ENCODE measurements at places on chromosomes 16 and 17.

DNA sequence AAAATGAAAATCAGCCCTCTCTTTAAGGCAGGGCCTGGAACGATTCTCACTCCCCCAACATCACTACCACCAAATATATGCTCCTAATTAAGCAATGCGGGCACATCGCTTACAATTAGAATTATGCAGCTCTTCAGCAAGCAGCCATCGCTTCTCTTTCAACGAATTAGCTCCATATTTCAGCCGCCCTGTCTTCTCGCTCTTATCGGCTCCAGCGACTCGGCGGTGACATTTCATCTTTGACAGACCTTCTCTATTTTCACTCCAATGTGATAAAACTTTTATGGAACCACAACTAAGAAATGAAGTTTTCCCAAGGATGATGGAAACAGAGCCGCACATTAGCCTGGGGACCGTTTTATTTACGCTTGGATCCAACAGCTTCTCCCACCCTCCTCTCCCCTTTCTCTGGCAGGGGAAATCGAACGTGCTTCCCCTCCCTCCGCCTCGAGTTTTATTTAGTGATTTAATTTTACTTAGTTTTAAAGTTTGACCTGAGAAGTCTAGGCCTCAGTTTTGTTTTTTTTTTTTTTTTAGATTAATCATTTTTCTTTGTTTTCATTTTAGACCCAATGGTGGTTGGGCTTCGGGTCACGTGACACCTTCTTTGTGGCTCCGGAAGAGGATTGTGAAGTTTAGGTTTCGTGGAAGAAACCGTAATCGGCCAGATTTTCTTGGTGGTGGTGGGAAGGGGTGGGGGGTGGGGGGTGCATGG, 3.1 kb upstream of the HOXB2 start:
- no peak for DNase-seq

- DNase-seq, result no peak
Observed at GRCh38 chr17:77312061-77312701, 171.4 kb downstream of the SEC14L1 start.

- no peak for DNase-seq
Observed at GRCh38 chr17:48544349-48545021, 424 bp downstream of the HOXB2 start.

GRCh38 chr16:26877421-26877820, 189.3 kb upstream of the C16orf82 start:
- DNase-seq, result no peak

DNA sequence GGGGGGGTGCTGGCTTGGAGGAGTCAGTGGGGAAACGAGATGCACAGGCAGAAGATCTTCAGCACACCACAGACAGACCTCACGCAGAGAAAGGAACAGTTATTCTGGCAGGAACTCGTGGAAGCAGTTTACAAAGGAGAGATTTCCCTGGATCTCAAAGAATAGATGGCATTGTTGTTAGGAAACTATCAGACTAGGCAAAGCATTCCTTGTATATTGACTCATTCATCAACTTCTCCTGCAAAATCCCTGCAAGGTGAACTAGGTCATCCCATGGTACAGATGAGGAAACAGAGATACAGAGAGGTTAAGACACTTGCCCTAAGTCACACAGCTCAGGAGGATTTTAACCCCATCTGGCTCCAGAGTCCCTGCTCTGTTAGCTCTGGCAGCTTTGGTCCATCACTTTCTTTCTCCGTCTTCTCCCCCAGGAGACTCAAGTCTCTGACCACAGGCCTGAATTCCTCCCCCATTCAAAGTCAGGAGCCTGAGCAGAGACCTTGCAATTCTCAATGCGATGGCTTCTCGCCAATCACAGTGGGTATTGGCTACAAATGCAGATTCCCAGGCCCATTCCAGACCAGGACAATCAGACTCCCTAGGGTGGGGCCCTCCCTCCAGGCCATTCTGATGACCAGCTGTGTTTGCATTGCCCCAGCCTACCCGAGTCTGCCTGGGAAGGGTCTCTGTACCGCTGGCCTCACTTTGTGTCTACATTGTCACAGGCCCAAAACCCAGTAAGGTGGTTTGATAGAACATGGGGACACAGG, 56.4 kb downstream of the LITAF start:
- no peak for DNase-seq

DNA sequence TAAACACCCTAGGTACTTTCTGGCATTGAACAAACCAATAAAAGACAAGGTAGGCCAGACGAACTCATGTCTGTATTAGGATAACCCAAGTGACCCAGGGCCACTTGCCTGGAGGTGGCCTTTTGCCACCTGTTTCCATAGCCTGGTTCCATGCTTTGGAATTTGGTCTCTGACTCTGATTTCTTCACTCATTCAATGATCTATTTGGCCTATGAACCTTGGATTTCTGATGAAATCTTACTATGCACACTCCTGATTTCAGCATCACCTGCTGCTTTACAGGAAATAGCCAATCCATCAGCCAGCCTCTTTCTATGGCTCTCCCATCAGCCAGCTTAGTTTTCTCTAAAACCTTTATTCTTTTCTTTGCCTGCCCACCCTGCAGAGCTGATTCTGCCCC, 142.8 kb upstream of the PSMD7 start:
- no peak for DNase-seq

DNA sequence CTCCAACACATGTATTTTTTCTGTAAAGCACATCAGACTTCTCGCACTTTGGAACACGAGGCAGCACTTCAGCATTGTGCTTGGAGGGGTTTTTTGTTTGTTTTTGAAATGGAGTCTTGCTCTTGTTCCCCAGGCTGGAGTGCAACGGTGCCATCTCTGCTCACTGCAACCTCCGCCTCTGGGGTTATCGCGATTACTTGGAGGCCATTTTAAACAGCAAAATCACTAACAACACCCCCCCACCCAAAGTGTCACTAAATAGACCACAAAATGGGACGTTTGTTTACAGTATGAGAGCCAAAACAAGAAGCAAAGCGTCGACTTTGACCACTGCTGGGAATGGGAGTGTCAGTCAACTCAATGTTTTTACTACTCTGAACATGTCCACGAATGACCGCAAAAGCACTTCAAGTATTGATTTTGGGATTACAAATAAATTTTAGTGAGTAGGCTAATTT, 9.0 kb upstream of the C16orf87 start:
- no peak for DNase-seq

GRCh38 chr17:41627316-41628072, 3.1 kb upstream of the KRT17 start:
- no peak for DNase-seq

GRCh38 chr17:75812096-75813013, 27.7 kb downstream of the UNK start:
- no peak for DNase-seq

DNA sequence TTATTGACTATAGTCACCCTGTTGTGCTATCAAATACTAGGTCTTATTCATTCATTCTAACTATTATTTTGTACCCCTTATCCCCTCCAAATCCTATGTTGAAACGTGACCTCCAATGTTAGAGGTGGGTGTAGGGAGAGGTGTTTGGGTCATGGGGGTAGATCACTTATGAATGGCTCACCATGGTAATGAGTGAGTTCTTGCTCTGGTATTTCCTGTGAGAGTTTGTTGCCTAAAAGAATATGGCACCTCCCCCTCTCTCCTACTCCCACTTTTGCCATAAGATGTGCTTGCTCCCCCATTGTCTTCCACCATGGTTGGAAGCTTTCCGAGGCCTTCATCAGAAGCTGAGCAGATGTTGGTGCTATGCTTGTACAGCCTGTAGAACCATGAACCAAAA, 59.3 kb upstream of the BRD7 start:
- no peak for DNase-seq

GRCh38 chr16:49602201-49602975, 228.8 kb downstream of the C16orf78 start:
- DNase-seq, result no peak

- DNase-seq, result no peak
Observed at GRCh38 chr17:12605222-12605621, 60.5 kb upstream of the MYOCD start.

- DNase-seq, result no peak
Observed at GRCh38 chr16:29316761-29317183, 89.7 kb downstream of the NPIPB11 start.

DNA sequence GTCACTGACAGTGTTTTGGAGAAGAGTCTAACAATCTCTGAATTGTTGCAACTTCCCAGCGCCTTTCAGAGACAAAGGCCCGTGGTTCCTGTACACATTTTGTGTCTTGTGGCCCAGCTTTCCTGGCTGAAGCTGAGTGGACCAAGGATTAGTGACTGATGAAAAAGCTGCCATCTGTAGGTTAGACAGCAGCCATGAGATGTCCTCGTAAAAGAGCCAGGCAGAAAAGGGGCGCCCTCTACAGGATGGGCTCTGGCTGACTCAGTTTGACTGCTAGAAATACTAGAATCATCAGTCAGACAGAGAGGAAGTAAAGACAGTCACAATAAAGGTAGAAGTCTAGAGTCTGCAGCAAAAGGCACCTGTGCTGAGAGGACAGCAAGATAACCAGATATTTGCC, 26.5 kb upstream of the NF1 start:
- DNase-seq, result peak; percentile 28

DNA sequence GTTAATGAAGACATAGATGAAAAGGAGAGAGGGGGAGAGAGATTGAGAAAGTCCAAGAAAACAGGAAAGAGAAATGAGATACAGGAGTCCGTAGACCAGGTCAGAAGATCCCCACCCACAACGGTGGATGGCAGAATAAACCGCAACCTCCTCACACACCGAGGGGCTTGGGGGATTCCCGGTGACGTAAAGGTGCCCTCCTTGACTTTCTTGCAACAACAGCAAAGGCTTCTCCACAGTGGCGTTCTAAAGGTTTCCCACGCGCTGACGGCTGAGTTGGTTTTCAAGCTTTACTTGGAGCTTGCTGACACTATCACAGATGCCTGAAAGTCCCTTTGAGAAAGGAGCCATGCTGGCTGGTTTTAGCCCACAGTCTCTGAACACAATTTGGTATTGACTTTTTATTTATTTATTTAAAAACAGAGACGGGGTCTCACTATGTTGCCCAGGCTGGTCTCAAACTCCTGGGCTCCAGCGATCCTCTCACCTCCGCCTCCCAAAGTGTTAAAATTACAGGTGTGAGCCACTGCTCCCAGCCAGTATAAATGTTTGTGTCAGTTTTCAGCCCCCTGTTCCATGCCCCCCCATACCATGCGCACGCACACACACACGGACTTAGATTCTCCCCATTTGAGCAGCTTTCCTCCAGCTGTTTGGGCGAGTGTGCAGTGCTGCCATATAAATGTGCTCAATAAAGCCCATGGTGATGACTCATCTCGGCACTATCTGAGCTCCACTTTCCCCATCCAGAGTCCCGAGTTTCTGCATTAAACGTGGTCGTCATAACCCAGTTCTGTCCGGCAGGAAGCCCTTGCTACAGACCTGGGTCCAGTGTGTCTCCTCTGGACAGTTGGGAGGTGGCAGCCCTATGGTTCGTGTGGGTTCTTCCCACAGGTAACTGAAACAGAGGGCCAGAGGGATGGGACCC, 33.0 kb upstream of the SEC14L1 start:
- DNase-seq, result peak; percentile 40
